ENCODE measurements at places on chromosomes 1 and 21. TPM values are rescaled to one million over a fixed set of nuclear protein-coding genes. Genes with fewer than 3 reads are reported as not detected.

The TRIM17 gene
- total RNA-seq, result not detected

The F13B gene
- total RNA-seq, result not detected

The REN gene
- total RNA-seq, result 0.11 TPM

The SPRR1A gene
- not detected for total RNA-seq

The GJA4 gene
- total RNA-seq, result 19.8 TPM

The TINAGL1 gene
- total RNA-seq, result 315 TPM

The LEPR gene
- total RNA-seq, result 28.2 TPM

The PLA2G2A gene
- total RNA-seq, result not detected

The CCDC30 gene
- 0.69 TPM for total RNA-seq

The PEX19 gene
- total RNA-seq, result 32.2 TPM

The ADAM15 gene
- total RNA-seq, result 97.1 TPM

The GJC2 gene
- 6.5 TPM for total RNA-seq

The TNFRSF9 gene
- under 0.01 TPM for total RNA-seq

The KLHDC7A gene
- total RNA-seq, result not detected

The LCE1C gene
- total RNA-seq, result not detected

The PRDM16 gene
- 0.11 TPM for total RNA-seq

The RGS4 gene
- total RNA-seq, result 1.2 TPM

The LRRC39 gene
- 0.43 TPM for total RNA-seq

The TAS1R3 gene
- 0.11 TPM for total RNA-seq

The CHRNB2 gene
- total RNA-seq, result under 0.01 TPM

The KIF14 gene
- 1.7 TPM for total RNA-seq

The FOXO6 gene
- total RNA-seq, result under 0.01 TPM

The CHI3L2 gene
- total RNA-seq, result not detected

The OR2G6 gene
- not detected for total RNA-seq

The CFAP141 gene
- not detected for total RNA-seq

The UBE4B gene
- 17.7 TPM for total RNA-seq

The FNBP1L gene
- 54.7 TPM for total RNA-seq

The RHD gene
- 0.33 TPM for total RNA-seq

The NUDT17 gene
- 2.6 TPM for total RNA-seq

The TMPRSS2 gene
- not detected for total RNA-seq

The MRPS14 gene
- total RNA-seq, result 39.7 TPM

The CNIH3 gene
- total RNA-seq, result 1.8 TPM

Data from dermis lymphatic vessel endothelial cell (primary cell).